ENCODE measurements at places on chromosomes 16 and 17.

DNA sequence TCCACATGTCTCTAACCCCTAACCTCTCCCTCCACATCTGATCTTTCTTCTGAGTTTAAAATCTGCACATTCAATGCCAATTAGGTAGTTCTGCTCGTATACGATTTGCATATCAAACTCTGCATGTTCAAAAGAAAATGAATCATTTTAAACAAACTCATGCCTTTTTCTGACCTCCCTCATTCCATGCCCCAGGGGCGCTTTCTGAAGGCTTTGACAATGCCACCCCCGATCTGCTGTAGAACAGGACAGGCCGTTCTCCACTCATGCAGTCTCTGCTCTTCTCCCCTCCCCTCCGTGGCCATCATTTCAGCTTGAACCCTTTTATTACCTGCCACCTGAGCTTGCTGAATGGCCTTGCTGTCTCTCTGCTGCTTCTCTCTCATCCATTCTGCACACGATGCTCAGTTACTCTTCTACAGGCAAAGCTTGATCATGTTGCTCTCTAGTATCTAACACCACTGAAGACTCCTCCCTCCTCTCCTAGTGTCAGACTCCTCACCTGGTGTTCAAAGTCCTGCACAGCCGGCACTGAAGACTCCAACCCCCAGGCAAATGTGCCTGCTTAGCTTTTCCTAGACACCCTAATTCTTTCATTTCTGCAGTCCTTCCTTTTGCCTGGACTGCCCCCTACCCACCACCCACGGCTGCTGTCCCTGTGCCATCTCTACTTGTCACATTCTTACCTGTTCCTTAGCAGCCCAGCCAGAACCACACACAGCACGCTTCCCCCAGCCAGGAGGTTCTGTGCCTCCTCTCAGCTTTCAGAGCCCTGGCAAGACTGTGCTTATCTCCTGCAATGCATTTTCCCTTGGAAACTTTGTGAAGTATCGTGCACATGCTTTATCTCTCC, 6.2 kb downstream of the TMEM238L start:
- DNase-seq: no peak

DNA sequence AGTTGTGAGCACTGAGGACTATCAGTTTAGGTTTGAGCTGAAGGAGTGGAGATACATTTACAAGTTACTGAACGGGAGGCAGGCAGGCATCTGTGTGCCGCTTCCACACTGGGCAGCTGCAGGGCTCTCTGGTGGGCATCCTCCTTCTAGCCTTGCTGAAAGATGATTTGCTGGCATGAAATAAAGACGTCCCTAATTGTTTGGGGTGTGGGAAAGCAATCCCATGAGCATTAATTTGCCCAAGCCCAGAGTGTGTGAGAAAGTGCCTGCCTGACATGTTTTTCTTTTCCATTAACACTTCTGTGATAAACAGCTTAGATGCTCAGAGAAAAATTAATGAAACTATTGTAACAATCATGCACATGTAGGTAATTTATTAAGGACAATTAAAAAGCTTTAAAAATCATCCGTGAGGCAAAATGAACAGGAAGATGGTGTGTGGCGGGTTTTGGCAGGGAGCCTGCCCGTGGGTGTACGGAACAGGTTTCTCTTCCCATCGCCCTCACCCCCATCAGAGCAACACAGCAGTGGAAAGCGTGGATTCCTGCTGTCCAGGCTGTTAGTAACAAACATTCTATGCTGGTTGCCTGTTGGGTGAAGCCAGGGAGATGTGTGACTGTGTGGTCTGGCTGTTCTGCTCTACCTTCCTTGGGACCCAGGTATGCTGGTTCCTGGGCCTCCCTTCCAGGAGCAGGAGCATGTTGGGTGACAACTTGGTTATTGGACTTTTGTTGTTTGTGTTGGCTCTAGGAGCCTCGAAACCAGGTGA, 191.9 kb downstream of the MSI2 start:
- no peak for DNase-seq

DNA sequence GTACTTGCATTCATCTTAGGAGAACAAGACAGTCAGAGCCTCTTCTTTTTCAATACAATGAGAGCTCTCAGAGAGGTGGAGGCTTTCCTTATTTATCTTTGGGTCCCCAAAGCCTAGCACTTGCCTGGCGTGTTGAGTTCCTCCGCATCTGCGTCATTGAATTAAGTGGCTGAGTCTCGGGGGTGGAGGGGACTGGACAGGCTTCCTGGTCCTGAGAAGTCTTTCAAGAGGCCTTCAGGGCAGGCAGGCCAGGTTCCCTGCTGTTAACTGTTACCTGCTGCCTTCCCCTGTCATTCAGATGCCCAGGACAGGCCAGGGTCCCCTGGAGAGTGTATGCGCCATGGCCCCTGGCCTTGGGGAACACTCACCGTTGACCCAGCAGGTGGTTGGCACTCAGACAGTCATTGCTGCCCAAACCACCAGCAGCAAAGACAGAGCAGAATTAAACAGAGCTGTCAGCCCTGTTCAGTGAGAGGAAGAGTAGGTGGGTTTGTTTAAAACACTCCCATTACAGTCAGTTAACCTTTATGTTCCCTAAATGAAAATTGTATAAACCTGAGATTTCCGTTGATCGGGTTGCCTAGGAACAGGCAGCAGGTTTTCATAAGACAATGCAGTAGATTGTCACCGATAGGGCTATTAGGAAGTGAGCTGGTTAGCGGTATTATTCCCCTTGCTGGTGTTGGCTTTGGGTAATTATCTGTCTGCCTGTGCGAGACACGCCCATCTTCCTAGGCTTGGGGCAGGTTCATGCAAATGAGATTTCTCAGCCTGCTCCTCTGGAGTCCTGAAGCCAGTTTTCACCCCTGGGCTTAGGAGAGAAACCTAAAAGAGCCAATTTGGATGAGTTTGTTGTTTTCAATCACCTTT, 132.7 kb downstream of the CCDC182 start:
- DNase-seq: no peak

- DNase-seq: peak; percentile 29
These were observed 333 bp downstream of the MAFG start for GRCh38 chr17:81927152-81927652.

- DNase-seq: no peak
These were observed 8.1 kb upstream of the MT1E start for GRCh38 chr16:56617212-56618085.

DNA sequence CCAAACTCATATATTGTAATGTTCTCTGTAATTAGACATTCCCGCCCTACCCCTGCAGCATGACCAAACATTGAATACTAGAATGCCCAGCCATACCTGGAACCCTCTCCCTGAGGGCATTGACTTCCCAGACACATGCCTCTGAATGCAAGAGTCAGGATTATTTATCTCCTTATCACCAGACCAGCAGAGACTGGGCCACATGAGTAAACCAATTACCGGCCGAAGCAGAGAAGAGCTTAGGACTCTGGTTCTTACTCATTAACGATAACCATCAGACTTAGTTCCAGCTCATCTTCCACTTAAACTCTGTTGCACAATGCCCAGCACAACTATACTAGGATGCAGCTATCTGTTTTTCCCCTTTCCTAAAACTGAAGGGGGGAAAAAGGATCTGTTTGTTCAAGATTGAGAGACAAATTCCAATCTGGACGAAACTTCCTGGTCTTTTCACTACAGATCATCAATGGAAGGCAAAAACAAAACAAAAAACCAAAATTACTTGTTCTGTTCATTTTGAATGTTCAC, 88.2 kb upstream of the CORO6 start:
- no peak for DNase-seq

- no peak for DNase-seq
These were observed 2.0 kb downstream of the SOCS3 start for GRCh38 chr17:78357672-78358537.

GRCh38 chr16:30802936-30803335, 15.9 kb upstream of the ZNF629 start:
- no peak for DNase-seq

DNA sequence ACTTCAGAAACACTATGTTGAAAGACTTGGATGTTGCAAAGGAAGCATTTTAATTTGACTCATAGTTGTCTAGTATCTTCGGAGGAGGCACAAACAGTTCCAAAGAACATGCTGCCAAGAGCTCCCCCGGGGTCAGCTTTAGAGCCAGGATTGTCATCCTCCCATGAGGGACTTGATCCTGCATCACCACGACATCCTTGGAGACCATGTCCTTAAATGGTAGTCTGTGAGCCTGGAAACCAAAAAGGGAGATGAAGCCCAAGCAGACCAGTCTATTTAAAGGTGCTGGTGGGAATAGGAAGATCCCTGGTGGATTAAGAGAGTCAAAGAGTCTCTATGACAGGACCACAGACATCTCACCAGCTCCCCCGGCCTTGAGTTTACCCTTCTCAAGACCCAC, 33.3 kb upstream of the DYNLRB2 start:
- no peak for DNase-seq

DNA sequence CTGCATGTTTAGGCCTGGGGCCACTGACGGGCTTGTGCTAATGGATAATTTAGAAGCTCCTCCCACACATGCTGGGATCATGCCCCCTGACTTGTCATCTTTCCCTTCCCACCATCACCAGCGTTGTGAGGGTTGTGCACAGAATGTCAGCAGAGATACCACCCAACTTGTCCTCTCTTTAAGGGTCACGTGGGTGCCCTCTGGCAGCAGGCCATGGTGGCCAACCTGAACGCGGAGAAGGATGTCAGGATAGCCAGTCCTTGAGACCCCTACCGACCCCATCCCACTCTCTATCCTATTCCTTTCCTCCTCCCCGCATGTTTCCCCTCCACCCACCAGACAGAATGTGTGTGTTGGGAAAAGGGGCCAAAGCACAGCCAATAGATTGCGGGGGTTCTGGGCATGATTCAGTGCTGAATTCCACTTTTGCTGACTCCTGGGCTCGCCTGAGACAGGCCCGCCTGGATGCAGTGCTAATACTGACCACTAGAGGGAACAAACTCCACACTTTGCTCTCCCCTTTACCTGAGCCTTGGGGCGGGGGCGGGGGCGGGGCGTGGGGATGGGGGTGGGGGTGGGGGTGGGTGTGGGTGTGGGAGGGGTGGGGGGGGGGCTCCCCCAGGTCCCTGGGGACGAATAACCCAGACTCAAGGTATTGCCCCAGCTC, at the start of gene GH2:
TSS of gene GH2 (minus strand) at position 10 of the 667 bp plus-strand sequence. CDS start 143 bp downstream, outside the sequence.
- peak; percentile 46 for DNase-seq

Data from activated T-cell treated with anti-CD3 and anti-CD28 coated beads for 4 hours (primary cell).